ENCODE measurements at places on chromosomes 2 and 18. TPM values are rescaled to one million over a fixed set of nuclear protein-coding genes. Genes with fewer than 3 reads are reported as not detected.
A peak's percentile ranks its signal among the peaks of the same experiment; 100 is the strongest.

PRLH gene
- not detected for total RNA-seq

TMEM163 gene
- total RNA-seq: 0.57 TPM

DNA sequence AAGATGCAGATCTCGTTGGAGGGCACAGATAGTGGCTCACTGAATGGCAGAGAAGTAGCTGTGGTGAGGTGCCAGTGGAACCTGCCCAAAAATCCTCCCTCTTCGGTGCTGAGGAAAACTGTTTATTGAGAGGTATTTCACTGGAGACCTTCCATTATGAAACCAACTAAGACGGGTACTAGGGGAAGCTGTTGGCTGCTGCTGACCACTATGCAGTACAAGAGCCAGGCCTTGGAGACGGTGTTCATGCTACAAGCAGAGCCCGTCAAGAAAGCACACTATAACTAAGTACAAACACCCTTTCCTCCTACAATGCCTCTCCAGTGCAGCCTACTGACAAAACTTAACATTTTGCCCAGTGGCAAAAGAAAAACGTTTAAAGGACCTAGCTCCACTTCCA lies 4.6 kb downstream of the ARL5A start:
- H3K27me3 ChIP-seq: no peaks in the 10 kb centered on the region
- H3K4me3 ChIP-seq: no peak overlapping the region
- no peak overlapping the region for H3K27ac ChIP-seq
- no peak for DNase-seq

GRCh38 chr2:23904215-23904614 lies 22.7 kb downstream of the ATAD2B start:
- peaks cover 22% of the 10 kb centered on the region for H3K4me1 ChIP-seq
- no peak overlapping the region for H3K4me3 ChIP-seq
- peaks cover 4% of the 10 kb centered on the region for H3K36me3 ChIP-seq
- peak overlapping the region; percentile 8 for H3K27ac ChIP-seq

GRCh38 chr2:25821225-25822056 lies 56.8 kb downstream of the ASXL2 start:
- peaks cover under 1% of the 10 kb centered on the region for H3K36me3 ChIP-seq
- DNase-seq: no peak
- H3K4me3 ChIP-seq: peak overlapping the region; percentile 81
- H3K27me3 ChIP-seq: no peaks in the 10 kb centered on the region
- no peak overlapping the region for H3K27ac ChIP-seq
- H3K4me1 ChIP-seq: peaks cover 38% of the 10 kb centered on the region

DNA sequence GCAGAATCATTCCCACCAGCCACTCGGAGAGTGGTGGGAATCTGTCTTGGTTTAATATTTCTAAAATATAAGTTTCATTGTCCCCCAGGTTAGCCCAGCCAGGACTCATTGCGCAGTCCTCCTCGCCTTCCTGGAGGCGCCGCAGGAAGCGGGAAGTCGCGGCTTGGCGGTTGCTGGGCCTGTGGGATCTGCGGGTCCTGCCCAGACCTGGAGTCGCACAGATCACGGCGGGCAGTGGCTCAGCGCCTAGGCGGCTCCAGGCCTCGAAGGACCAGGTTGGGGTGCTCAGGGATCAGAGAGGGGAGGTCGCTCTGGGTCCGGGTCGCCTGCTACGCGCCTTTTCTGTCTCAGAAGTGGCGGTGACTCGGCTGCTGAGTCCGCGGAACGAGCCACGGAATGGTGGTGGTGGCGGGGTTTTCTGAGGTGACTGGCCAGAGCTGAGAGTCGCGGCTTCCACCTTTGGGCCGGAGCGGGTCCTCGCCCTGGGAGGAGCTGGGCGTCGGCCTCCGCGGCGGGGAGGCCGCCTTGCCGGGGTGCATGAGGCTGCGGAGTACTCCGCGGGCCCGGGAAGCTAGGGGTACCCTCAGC lies 2.6 kb downstream of the HOXD3 start:
- peaks cover 89% of the 10 kb centered on the region for H3K27me3 ChIP-seq
- H3K4me1 ChIP-seq: peaks cover 7% of the 10 kb centered on the region
- no peak overlapping the region for H3K4me3 ChIP-seq
- H3K27ac ChIP-seq: peak overlapping the region; percentile 6
- DNase-seq: no peak

NAT8 gene
- total RNA-seq: not detected

MPP4 gene
- 0.17 TPM for total RNA-seq

DNA sequence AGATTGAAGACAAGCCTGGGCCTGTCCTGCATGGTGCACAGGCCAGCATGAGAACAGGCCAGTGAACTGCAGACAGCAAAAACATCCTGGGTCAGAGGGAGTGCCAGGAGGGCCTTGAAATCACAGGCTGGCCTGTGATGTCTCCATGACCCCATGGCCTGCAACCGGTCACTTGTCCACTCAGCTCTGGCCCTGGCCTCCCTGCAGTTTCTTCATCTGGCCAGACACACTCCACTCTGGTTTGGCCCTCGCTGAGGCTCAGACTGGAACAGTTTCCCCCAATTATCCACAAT lies 12.6 kb downstream of the CYRIA start:
- H3K4me3 ChIP-seq: no peak overlapping the region
- peaks cover 15% of the 10 kb centered on the region for H3K27me3 ChIP-seq
- no peak overlapping the region for H3K27ac ChIP-seq
- H3K36me3 ChIP-seq: no peaks in the 10 kb centered on the region
- DNase-seq: no peak

GRCh38 chr2:151410485-151410834 lies 758 bp downstream of the RIF1 start:
- peak overlapping the region; percentile 96 for H3K27ac ChIP-seq
- peak; percentile 12 for DNase-seq
- H3K4me3 ChIP-seq: peak overlapping the region; percentile 100
- peaks cover 6% of the 10 kb centered on the region for H3K36me3 ChIP-seq

- peaks cover 9% of the 10 kb centered on the region for H3K4me1 ChIP-seq
- H3K4me3 ChIP-seq: no peak overlapping the region
- H3K27ac ChIP-seq: no peak overlapping the region
- no peaks in the 10 kb centered on the region for H3K36me3 ChIP-seq
- DNase-seq: no peak
These were observed 19.4 kb upstream of the MLPH start for GRCh38 chr2:237467447-237468179.

- H3K4me3 ChIP-seq: no peak overlapping the region
- no peak overlapping the region for H3K27ac ChIP-seq
- no peak for DNase-seq
- no peaks in the 10 kb centered on the region for H3K36me3 ChIP-seq
These were observed 625.6 kb downstream of the EPHA4 start for GRCh38 chr2:220946552-220946951.

DNA sequence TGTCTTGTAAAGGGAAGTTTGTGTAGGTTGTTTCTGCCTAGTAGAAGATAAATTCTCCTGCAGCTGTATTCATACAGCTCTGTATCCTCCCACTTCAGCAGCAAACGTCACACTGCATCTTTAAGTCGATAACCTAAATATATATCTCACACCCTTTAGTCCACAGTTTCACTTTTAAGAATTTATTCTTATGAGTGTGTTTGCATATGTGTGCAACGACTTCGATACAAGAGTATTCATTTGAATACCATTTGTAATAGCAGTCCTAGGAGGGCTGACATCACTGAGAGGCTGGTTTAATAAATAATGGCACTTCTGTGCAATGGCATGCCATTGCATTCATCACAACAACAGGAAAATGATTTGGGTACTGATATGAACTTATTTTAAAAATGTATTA lies 63.8 kb upstream of the MSH6 start:
- no peak for DNase-seq
- H3K27ac ChIP-seq: peak overlapping the region; percentile 6
- H3K36me3 ChIP-seq: peaks cover 3% of the 10 kb centered on the region
- H3K4me1 ChIP-seq: peaks cover 6% of the 10 kb centered on the region

TMEM169 gene
- 1.6 TPM for total RNA-seq

DNA sequence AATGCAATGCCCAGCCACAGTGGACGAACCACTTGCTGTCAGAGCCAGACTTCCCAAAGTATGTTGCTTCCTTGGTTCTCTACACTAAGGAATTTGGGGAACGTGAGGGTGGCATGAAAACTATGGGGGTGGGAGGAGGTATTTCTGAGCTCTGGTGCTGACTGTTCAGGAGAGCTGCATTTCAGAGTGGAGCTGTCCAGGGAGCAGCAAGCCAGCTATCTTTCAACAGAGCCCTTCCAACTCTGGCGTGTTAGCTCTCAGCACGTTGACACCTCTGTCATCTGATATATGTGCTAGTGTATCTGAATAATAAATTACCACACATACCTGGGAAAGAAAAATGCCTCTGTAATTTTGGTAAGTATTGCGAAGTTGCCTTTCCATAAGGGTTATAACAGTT lies 66.1 kb downstream of the SAP130 start:
- H3K27ac ChIP-seq: peak overlapping the region; percentile 5
- H3K4me3 ChIP-seq: no peak overlapping the region
- no peak for DNase-seq
- no peaks in the 10 kb centered on the region for H3K27me3 ChIP-seq

DNA sequence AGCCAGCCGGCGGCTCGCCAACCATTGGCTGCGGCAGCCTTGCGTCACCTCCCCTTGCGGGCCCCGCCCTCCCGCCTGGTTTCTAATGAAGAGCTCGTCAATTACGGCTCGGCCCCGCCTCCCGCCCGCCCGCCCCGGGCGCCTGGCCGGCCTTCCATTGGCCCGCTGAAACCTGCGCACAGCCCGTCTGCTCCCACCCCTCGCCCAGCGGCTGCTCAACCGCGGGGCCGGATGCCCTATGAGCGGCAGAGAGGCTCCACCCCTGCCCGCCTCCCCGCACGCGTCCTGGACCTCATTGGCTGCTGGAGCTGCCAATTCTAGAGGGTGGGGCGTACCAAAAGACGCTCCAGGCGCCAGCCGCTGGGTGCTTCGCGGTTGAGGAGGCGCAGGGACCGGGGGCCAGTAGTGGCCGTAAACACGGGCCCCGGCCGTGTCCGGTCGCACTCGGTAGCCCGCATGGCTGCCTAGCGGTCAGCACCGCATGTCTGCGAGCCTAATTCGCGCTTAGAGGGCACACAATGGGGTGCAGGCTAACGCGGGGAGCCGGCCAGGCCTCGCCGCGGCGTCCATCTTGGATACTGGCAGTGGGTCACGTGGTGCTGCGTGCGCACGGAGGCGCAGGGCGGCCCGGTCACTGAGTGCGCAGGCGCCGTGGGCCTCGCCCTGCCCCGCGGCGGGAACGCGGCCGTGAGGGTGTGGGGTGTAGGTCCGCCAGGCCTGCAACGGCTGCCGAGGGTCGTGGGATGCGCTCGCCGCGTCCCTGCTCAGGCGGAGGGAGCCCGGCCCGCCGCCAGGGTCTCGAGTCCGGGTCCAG lies 454 bp upstream of the HDAC4 start:
- peak overlapping the region; percentile 95 for H3K27ac ChIP-seq
- H3K36me3 ChIP-seq: no peaks in the 10 kb centered on the region
- H3K4me1 ChIP-seq: peaks cover 20% of the 10 kb centered on the region
- H3K4me3 ChIP-seq: peak overlapping the region; percentile 92

DNA sequence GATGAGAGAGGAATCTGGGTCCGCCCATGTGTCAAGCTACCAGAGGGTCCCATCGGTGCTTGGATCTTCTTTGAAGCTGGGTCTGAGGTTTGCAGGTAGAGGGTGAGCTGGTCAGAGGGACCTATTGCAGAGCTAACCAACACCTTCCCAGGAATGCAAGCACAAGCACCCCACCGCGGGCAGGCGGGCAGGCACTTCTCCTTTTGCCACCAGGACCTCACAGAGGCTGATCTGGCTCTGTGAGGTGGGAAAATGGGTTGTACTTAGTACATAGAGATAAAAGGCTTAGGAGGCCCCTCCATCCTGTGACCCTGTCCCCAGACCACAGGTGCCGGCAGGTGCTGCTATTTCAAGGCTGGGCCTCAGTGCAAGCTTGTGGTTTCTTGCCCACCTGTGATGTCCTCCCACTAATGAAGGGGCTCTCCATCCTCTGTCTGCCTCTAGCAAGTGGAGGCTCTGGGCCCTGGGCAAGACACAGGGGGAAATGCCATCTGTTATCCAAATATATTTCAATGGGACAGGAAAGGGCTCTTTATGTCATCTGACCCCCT lies 31.4 kb upstream of the IL37 start:
- no peak overlapping the region for H3K4me3 ChIP-seq
- peaks cover 2% of the 10 kb centered on the region for H3K36me3 ChIP-seq
- peak overlapping the region; percentile 29 for H3K27ac ChIP-seq
- H3K4me1 ChIP-seq: peaks cover 6% of the 10 kb centered on the region
- DNase-seq: no peak

LNPK gene
- total RNA-seq: 14.9 TPM

DNA sequence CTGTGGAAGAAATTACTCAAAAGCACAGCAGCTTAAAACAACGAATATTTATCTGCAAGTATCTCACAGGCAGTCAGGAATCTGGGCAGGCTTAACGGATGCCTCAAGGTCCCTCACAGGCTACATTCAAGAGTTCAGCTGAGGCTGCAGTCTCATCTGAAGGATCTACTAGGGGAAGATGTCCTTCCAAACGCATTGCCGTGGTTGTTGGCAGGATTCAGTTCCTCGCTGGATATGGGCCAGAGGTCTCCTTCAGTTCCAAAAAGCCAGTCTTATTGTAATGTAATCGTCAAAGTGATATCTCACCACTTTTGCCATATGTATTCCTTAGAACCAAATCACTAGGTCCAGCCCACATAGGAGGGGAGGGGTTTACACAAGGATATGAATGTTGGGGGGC lies 98.2 kb upstream of the EPAS1 start:
- peaks cover 1% of the 10 kb centered on the region for H3K36me3 ChIP-seq
- no peak for DNase-seq
- H3K27ac ChIP-seq: no peak overlapping the region
- H3K4me3 ChIP-seq: no peak overlapping the region

GRCh38 chr18:79690071-79690470 lies 10.5 kb downstream of the CTDP1 start:
- H3K27me3 ChIP-seq: no peaks in the 10 kb centered on the region
- H3K36me3 ChIP-seq: no peaks in the 10 kb centered on the region
- peaks cover 33% of the 10 kb centered on the region for H3K4me1 ChIP-seq
- H3K4me3 ChIP-seq: no peak overlapping the region

DNA sequence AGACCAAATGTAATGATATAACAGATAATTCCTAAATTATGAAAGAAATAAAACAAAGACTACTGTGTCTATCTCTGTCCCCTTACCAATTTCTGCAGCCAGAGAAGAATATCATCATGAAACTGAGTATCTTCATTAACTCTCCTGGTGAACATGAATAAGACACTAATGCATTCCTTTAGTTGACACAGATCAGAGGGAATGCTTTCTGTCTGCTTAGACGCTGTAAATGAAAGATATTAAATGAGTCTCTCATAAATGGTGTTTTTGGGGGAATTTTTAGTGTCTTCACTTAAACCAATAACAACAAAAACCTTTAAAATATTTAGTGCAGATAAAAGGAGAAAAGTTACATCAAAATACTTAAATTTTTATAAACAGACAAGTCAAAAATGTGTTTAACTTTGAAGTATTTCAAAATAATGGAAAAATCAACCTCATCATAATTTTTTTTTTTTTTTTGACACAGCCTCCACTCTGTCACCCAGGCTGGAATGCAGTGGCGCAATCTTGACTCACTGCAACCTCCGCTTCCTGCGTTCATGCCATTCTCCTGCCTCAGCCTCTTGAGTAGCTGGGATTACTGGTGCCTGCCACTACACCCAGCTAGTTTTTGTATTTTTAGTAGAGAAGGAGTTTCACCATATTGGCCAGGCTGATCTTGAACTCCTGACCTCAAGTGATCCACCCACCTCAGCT lies 16.0 kb downstream of the EPG5 start:
- peak overlapping the region; percentile 82 for H3K27ac ChIP-seq
- peaks cover 39% of the 10 kb centered on the region for H3K4me1 ChIP-seq
- H3K4me3 ChIP-seq: no peak overlapping the region
- no peak for DNase-seq
- no peaks in the 10 kb centered on the region for H3K27me3 ChIP-seq

GRCh38 chr2:190318514-190318913 lies 1.1 kb downstream of the HIBCH start:
- no peak for DNase-seq
- H3K27ac ChIP-seq: no peak overlapping the region
- no peaks in the 10 kb centered on the region for H3K27me3 ChIP-seq
- H3K4me3 ChIP-seq: peak overlapping the region; percentile 100
- peaks cover 34% of the 10 kb centered on the region for H3K4me1 ChIP-seq

FMNL2 gene
- total RNA-seq: 0.40 TPM

Measured in T-helper 17 cell (primary cell).